ENCODE measurements at places on chromosomes 7 and 10.

- no peak for DNase-seq
These were observed 607.7 kb upstream of the FOXK1 start for GRCh38 chr7:4074407-4074806.

- peak; percentile 95 for DNase-seq
These were observed 25.0 kb downstream of the ABLIM1 start for GRCh38 chr10:114632869-114633715.

DNA sequence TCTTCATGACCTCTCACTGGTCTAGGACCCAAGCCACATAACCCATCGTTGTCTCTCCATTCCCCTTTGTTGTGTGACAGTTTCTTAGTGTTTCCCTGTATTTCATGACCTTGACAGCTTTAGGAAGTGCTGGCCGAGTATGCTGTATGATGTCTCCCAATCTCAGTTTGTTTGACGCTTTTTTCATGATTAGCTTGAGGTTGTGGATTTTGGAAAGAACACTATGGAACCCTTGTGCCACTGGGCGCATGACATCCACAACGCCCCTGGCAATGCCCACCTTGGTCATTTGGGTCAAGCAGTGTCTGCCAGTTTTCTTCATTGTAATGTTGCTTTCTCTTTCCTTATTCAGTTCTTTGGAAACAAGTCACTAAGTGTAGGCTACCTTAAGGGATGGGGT lies 52.3 kb downstream of the RBM33 start:
- DNase-seq = no peak

DNA sequence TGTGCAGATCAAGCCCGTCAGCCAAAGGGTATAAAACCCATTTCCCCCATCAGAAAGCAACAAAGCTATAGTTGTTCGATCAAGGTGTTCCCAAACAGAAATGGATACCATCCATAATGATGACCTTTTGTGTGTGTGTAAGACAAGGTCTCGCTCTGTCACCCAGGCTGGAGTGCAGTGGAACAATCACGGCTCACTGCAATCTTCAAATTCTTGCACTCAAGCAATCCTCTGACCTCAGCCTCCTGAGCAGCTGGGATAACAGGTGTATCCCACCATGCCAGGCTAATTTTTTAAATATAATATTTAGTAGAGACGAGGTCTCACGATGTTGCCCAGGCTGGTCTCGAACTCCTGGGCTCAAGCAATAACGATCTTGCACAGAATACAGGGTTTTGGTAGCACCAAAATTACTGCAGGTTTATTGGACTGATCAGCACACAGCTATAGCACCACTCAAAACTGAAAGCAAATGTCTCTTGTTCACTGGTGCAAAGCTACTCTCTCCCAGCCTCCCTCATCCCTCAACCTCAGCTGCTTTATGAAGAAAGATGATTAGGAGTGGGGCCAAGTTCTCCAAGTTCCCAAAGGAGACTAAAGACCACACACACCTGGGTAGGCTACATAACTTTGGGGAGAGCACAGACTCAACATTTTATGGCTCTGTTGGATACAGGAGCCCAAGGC lies 80.5 kb downstream of the ABI1 start:
- DNase-seq = no peak

DNA sequence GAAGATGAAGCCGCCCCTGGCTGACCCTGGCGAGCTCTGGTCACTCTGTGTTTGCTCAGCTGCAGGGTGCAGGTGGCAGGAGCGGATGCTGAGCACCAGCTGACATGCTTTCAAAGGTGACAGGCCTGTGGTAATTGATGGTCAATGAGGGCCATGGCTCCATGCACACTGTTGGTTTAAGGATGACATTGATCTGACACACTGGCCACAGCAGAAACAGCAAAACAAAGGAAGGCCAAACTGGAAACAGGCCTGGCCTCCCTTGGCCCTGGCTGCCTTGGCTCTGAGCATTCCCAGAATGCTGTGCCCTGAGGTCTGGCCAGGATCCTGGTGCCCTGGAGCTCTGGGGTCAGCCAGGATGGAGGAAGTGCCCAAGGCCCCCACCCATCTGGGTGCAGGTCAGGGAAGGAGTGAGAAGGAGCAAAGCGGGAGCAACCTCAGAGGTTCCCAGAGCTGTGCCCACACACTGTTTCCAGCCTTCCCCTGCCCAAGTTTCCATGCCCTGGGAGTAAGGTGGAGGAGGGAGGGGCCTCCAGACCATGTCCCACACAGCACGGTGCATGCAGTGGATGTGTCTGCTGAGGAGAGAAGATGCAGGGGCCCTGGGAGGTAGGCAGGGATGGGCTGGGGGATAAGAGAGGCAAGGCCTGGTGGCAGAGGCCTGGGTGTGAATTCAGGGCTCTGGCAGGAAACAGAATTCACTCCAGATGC lies 302.2 kb downstream of the RPS24 start:
- DNase-seq = peak; percentile 87

GRCh38 chr10:47366731-47367460 lies 17.2 kb downstream of the ZNF488 start:
- no peak for DNase-seq

- no peak for DNase-seq
These were observed 410.3 kb downstream of the TYW1 start for GRCh38 chr7:67406976-67407375.

DNA sequence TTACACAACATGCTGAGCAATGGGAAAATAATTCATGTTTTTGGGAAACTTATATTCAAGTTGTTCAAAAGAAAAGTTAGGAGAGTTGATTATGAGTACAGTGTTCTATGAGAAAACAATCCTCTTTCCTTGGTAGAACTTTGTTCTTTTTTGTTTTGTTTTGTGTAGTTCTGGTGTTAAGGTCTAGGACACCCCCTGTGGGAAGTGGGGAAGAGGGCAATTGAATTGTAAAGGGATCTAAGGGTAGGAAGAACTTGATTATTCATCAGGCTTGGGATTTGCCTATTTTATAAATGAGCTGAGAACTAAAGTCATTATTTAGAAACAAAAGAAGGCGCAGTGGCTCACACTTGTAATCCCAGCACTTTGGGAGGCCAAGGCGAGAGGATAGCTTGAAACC lies 25.9 kb upstream of the CDK13 start:
- DNase-seq = no peak

GRCh38 chr10:52729271-52730104 lies 43.1 kb downstream of the MBL2 start:
- DNase-seq = peak; percentile 49

GRCh38 chr7:27955011-27955410 lies 215.0 kb downstream of the TAX1BP1 start:
- DNase-seq = no peak

GRCh38 chr7:93030605-93031225 lies 87.1 kb downstream of the SAMD9 start:
- peak; percentile 85 for DNase-seq

DNA sequence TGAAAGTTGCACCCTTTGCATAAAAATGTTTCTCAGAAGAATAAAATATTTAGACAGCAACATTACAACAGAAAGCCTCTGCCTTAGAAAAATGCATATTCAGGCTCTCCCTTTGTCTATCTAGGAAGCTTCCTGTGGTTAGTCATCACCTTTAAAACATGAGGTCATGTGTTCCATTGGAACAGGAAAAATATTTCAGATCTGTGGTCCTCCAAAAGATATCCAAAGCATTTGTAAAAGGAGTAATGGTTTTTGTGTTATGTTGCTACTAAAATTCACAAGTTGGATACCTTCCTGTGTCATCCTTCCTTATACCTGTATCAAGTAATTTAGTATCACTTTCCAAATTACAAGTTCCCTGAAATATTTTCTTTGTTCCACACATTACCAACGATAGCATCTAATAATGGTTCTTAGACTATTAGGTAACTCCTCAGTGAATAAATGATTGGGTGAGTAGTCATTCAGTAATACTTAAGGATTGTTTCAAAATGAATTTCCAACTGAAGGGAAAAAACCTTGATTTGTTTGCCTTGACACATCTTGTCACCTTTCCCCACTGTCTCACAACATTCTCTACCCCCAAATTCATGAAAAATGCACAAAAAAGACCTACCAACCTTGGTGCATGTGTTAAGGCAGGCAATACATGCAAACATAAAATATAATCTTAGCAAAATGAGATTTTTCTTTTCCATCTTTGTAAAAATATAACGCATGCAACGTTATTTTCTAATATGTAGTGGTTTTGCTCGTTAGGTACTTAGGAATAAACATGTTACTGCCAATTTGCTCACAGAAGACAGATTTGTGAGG lies 19.7 kb upstream of the RHOBTB1 start:
- DNase-seq = peak; percentile 72

DNA sequence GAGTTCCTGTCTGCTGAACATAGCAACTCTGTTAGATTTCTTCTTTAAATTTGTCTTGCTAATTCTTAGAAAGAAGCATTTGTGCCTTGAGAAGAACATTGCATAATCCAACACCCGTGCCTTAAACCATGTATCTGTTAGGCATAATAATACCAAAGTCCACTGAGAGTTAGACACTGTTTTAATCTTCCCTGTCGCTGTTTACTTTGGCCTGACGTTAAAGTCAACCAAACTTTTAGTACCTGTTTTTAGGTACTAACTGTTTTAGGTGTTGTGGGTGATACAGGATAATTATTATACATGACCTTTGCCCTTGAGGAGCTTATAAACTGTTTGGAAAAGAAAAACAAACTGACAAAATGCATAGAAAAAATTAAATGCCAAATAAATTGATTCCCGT lies 43.6 kb downstream of the KLHDC10 start:
- DNase-seq = no peak

DNA sequence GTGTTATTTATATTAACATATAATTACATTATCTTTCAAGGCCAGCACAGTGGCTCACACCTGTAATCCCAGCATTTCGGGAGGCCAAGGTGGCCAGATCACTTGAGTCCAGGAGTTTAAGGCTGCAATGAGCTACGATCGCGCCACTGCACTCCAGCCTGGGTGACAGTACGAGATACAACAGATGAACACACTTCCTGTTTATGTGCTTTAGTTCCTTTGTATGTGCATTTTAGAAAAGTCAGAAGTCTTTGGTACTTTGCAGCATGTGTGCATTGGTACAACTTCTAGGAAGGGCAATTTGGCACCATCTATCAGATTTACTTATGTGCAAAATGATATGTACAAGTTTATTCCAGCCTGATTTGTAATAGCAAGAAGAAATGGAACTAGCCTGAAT lies 13.3 kb downstream of the SLC35G1 start:
- DNase-seq = no peak

GRCh38 chr10:3415878-3416605 lies 243.5 kb upstream of the PITRM1 start:
- no peak for DNase-seq

GRCh38 chr10:97129666-97130065 lies 56.1 kb downstream of the SLIT1 start:
- no peak for DNase-seq

DNA sequence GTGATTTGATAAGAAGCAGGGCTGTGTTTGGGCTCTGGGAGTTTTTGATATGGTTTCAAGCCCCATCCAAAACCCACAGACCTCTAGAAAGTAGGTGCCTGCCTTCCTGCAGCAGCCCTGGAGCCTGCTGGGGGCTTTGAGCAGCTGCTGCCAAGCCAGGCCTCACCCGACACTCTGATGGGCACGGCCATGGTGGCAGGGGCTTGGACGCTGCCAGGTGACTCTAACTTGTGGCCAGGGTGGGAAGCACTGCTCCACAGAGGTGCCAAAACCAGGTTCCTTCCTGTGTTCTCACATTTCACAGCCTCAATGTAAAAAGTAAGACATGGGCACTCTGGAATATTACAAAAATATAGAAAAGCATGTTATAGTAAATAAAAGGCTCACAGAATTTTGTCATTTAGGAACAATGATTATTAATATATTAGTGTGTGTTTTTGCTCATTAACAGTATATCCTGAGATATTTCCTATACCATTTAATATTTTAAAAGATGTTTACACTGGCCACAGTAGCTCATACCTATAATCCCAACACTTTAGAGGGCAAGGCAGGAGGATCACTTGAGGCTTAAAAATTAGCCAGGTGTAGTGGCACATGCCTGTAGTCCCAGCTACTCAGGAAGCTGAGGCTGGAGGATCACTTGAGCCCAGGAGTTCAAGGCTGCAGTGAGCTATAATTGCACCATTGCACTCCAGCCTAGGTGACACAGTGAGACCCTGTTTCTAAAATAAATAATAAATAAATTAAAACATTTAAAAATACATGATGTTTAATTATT lies 95.1 kb downstream of the EGFR start:
- DNase-seq = no peak

DNA sequence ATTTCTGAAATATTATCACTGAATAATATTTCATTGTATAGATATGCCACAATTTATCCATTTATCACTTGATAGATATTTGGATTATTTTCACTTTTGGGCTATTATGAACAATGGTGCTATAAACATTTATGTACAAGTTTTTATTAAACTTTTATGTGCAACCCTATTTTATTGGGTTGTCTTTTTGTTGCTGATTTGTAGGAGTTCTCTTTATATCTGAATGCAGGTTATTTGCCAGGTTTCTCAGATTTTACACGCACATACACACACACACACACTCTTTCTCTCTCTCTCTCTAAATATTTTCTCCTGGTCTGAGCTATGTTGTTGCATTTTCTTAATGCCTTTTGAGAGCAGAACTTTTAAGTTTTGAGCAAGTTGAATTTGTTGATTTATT lies 36.2 kb downstream of the ADK start:
- peak; percentile 6 for DNase-seq

DNA sequence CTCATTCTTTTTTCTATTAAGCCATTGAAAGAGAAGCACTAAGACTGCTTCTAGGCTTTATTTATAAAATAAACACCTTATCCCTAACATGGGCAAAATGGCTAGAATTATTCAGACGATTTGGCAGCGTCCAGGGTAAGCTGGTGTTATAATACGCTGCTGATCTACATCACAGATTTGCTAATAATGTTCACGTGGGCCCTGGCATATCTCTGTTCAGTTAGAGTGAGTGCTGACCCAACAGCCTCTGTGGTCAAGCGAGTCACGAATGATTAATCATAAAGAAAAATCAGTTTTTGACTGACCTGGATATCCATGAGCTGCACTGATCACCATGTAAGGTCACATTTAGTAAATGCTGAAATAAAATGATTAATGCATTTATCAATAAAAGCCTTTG lies 28.4 kb upstream of the CBLL1 start:
- peak; percentile 13 for DNase-seq

DNA sequence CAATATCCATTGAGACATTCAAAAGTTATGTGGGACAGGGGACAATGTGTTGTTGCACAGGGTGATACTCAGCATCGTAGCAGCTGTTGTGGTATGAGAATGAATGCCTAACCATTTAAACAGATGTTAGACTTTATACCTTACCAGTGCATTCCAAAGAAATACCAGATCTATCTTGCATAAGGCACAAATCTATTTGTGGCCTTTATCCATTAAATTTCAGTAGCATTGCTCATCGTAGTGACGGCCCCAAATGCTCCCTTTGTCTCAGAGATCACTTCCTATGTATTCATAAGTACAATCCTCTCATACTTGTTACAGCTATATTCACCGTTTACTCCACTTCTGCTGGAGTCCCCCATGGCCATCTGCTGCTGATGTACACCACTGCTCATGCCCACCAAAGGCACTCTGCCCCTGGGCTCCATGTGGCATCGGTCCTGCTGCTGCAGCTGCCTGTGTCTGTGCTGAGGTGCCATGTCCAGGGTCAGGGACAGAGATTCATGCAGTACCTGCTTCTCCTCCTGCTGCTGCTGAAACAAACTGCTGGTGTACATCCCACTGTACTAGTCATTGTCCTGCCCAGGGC lies 96.3 kb downstream of the CPED1 start:
- peak; percentile 96 for DNase-seq

- no peak for DNase-seq
These were observed 274.7 kb downstream of the NRG3 start for GRCh38 chr10:82149674-82150073.

All from EH (cell line).